Type B pancreatic cell (in vitro differentiated cells): ENCODE measurements at places on chromosomes 5 and 9. TPM values are rescaled to one million over a fixed set of nuclear protein-coding genes. Genes with fewer than 3 reads are reported as not detected.

DNA sequence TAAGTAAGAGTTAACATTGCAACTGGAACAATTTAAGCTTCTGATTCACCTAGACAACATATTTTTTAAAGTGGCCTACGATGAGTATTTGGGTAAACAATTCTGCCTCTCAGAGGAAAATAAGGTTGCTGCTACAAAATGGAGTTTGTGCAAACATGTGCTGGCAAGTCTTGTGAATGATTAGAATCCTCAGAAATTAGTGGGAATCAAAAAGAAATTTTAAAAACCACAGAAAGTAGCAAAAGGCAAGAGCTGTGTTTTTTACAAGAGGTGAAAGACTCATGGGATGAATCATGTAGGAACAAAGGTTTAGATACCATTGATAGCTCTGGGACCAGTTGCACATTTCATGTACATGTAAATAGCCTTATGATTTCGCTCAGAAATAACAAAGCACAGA lies 561.6 kb downstream of the TAF11L14 start:
- no peaks in the 10 kb centered on the region for H3K4me1 ChIP-seq
- no peaks in the 10 kb centered on the region for H3K36me3 ChIP-seq
- no peak for DNase-seq
- H3K27ac ChIP-seq = no peak overlapping the region
- H3K4me3 ChIP-seq = no peak overlapping the region
- no peaks in the 10 kb centered on the region for H3K27me3 ChIP-seq

DNA sequence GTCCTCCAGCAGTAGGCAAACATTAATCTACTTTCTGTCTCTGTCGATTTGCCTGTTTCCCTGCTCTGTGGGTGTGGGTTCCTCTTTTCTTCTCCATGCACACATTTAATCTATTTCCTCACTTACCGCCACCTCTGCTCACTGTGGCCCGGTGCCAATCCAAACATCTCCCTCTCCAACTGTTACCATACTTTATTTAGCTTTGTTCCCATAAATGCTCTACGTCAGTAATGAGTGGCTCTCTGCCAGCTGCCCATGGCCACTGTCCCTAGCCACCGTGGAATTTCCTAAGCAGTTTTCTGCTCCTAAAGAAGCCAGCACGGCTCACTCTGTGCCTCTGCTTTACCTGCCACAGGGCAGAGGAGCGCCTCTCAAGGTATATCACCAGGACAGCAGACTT lies 19.5 kb upstream of the GOLPH3 start:
- H3K27me3 ChIP-seq = no peaks in the 10 kb centered on the region
- no peaks in the 10 kb centered on the region for H3K36me3 ChIP-seq
- H3K4me3 ChIP-seq = peak overlapping the region; percentile 16
- peaks cover 20% of the 10 kb centered on the region for H3K4me1 ChIP-seq
- DNase-seq = no peak

GRCh38 chr9:136728548-136729123 lies 14.1 kb downstream of the LCN10 start:
- H3K27ac ChIP-seq = no peak overlapping the region
- H3K4me1 ChIP-seq = peaks cover 27% of the 10 kb centered on the region
- no peak for DNase-seq
- peaks cover 5% of the 10 kb centered on the region for H3K27me3 ChIP-seq
- peak overlapping the region; percentile 68 for H3K4me3 ChIP-seq

GRCh38 chr9:91486699-91487497 lies 63.3 kb upstream of the NFIL3 start:
- no peaks in the 10 kb centered on the region for H3K27me3 ChIP-seq
- H3K36me3 ChIP-seq = no peaks in the 10 kb centered on the region
- no peak for DNase-seq
- no peak overlapping the region for H3K27ac ChIP-seq
- H3K4me3 ChIP-seq = no peak overlapping the region
- H3K4me1 ChIP-seq = no peaks in the 10 kb centered on the region

GRCh38 chr9:109311731-109312130 lies 9.1 kb downstream of the EPB41L4B start:
- peaks cover 8% of the 10 kb centered on the region for H3K27me3 ChIP-seq
- no peak for DNase-seq
- H3K4me3 ChIP-seq = peak overlapping the region; percentile 33
- H3K36me3 ChIP-seq = no peaks in the 10 kb centered on the region
- H3K4me1 ChIP-seq = peaks cover 50% of the 10 kb centered on the region
- H3K27ac ChIP-seq = no peak overlapping the region

GRCh38 chr9:13744261-13744901 lies 464.9 kb upstream of the MPDZ start:
- no peak for DNase-seq
- no peak overlapping the region for H3K4me3 ChIP-seq
- no peaks in the 10 kb centered on the region for H3K36me3 ChIP-seq
- H3K27ac ChIP-seq = no peak overlapping the region

DNA sequence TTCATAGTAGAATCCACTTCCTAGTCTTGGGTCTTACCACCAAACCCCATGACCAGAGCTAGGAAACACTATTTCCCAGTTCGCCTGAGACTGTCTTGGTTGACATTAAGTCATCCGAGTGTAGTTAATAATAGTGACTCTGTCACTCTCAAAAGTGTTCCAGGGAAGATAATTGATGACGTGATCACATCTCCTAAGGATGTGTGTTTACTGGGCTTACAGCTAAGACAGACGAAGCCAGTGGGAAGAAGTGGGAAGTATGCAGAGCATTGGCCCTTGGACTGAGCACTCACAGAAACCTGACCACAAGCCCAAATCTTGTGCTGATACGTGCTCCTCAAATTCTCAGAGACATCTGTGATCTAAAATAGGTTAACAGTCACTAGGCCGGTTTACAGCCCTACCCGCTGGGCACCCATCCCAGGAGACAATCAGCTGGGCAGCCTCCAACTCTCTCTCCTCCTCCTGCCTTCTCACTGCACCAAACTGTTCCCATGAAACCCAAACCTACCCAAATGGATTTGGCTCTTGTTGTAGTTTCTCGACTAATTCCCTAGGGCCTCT lies 316.6 kb downstream of the TLE1 start:
- H3K27ac ChIP-seq = no peak overlapping the region
- peaks cover 46% of the 10 kb centered on the region for H3K4me1 ChIP-seq
- H3K27me3 ChIP-seq = peaks cover 29% of the 10 kb centered on the region
- no peaks in the 10 kb centered on the region for H3K36me3 ChIP-seq

Gene EIF4EBP3
- 4.8 and 8.4 TPM in 2 replicates for total RNA-seq

Gene TAF11L10
- total RNA-seq = not detected in 2 replicates

Gene ANKRD34B
- 0.07 and 0.19 TPM in 2 replicates for total RNA-seq

Gene SLC23A1
- total RNA-seq = 1.6 and 2.1 TPM in 2 replicates
